ENCODE measurements at places on chromosomes 7 and 10.

DNA sequence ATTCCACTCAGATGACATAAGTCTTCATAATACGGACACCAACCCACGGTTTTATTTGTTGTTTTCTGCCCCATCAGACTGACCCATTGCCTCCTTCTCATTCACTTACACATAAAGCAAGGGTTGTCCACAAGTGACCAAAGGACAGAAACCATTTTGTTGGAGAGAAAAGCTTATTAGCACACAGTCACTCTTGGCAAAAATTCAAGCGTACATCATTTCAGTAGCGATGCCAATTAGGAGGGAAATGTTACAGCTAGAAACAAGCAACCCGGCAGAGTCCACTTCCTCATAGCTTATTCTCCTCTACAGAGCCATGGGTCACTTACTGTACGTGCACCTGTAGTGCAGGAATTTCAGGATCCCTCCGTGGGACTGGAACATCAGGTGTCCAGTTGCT lies 23.0 kb downstream of the ABLIM1 start:
- peak; percentile 17 for DNase-seq

GRCh38 chr10:73879296-73880173 lies 5.2 kb upstream of the CAMK2G start:
- peak; percentile 77 for DNase-seq

DNA sequence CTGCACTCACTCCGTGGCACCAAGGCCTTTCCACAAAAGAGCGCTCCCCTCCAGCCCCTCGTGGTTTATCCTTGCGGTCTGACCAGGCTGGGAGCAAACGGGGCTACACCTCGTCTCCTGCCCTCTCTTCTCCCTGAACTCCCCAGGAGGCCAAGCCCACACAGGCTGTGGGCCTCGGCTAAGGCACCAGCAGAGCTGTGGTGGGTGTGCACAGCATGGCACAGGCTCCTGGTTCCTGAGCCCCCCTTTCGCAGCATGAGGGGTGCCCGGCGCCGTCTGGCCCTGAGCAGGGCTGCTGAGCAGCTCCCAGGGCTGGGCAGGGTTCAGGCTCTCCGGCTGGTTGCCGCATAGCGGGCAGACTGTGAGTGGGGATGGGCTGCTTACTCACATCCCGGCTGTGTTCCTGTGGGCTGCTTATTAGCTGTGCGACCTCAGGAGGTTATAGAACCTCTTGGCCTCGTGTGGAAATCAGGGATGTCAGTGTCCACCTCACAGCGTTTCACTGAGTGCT lies 90.4 kb downstream of the ZMIZ1 start:
- no peak for DNase-seq

- peak; percentile 65 for DNase-seq
These were observed 16.7 kb upstream of the GAD2 start for GRCh38 chr10:26199841-26200240.

GRCh38 chr7:69840248-69840647 lies 242.0 kb downstream of the AUTS2 start:
- DNase-seq, result no peak

DNA sequence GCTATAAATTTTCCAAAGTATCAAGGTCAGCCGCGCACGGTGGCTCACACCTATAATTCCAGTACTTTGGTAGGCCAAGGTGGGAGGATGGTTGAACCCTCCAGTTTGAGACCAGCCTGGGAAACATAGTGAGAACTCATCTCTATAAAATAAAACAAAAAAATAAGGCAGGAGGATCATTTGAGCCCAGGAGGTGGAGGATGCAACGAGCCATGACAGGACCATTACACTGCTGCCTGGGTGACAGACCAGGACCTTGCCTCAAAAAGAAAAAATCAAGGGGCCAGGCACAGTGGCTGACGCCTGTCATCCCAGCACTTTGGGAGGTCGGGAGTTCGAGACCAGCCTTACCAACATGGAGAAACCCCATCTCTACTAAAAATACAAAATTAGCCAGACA lies 60.3 kb downstream of the ABI1 start:
- no peak for DNase-seq

DNA sequence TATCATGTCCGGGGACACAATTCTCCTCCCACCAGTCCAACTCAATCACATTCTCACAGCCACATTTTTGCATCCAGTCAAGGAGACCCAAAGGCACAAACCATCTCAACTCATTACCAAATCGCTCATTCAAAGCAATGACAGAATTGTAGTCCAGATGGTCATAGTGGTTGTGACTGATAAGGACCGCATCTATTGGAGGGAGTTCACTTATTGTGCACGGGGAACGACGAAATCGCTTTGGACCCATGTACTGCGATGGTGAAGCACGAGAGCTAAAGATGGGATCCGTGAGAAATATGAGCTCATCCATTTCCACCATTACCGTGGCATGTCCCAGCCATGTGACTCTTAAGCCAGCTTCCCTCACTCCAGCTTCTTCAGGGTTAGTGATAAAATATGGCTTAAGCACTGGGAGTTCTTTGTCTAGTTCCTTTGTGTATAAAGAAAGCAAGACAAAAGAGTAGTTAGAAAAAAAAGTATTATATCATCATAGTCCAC lies 29.1 kb downstream of the NAPEPLD start:
- no peak for DNase-seq

DNA sequence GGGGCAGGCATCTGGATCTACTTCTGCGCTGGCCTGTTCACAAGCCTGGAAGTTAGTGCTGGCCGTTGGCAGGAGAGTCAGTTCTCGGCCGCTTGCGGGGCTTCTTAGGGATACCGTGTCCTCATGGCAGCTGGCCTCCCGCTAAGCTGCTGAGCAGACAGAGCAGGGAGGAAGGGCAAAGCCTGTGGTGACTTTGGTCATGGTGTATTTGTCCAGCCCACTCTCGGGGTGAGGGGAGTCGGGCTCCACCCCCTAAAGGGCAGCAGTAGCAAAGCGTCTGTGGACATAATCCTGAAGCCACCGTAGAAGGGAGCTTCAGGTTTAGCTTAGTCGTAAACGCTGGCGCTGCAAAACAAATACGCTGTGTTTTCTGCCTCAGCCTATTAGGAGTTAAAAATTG lies 12.2 kb downstream of the UBE3C start:
- DNase-seq, result peak; percentile 12

DNA sequence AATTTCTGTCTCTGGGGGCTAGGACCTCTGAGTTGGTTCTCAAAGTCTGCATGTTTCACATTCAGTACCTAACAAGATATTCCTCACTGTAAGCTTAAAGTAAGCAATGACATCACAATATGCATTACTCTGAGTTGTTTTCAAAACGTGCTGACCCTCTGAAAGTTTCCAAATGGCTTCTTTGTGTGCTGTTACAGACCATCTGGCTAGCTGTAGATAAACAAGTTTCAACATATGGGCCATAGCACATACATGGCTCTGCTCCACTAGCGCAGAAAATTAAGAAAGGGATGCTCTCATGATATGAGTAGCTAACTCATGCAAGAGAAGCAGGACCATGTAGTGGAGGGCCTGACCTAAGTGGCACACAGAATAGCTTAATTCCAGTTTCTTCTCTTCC lies 119.0 kb downstream of the HTR7 start:
- DNase-seq, result no peak

DNA sequence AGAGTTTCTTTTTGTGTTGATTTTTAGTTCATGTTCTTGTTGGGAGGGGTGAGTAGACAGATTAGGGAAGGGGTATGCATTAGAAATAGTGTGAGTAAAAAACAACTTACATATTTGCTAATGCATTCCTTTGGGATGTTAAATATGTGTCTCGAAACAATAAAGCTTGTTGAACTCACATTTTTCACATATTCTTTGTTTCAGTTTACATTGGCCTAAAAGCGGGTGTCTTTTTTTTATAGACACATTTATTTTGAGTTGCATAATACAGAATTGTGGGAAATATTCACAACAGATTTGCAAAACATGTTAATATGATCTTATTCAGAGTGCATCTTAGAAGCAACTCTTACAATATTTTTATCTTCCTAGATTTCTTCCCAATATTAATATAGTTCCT lies 337.5 kb upstream of the CNTNAP2 start:
- no peak for DNase-seq

- no peak for DNase-seq
These were observed 14.1 kb upstream of the GOT1 start for GRCh38 chr10:99444383-99445045.

DNA sequence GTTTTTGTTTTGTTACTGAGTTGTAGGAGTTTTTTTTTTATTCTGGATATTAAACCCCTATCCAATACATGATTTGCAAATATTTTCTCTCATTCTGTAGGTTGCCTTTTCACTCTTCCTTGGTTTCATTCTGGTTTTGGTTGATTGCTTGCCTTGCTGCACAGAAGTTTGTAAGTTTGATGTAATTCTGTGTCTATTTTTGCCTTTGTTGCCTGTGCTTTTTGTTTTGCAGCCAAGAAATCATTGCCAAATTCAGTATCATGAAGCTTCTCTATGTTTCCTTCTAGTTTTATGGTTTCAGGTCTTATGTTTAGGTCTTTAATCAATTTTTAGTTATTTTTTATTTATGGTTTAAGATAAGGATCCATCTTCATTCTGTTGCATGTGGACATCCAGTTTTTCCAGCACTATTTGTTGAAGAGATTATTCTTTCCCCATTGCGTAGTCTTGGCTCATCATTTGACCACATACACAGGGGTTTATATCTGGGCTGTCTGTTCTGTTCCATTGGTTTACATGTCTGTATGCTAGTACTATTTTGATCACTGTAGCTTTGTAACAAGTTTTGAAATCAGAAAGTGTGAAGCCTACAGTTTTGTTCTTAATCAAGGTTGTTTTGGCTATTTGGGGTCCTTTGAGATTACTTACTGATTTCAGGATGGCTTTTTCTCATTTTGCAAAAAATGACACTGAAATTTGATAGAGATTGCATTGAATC lies 26.4 kb downstream of the BMPR1A start:
- DNase-seq, result no peak

DNA sequence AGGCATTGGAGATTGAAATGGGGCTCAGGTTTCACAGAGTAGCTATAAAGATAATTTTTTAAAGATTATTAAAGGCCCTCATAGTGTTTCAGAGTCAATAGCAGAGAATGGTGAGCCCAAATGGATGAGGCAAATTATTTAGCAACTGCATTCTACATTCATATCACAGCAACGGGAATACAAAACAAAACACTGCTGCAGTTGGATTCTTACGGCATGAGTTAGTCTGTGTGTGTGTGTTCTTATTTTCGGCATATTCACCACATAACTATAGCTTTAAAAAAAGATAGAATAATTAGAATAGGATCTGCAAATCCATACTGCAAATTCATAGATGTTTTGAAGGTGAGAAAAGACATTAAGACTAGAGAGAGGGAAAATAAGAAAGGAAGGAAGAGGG lies 66.0 kb downstream of the SUGCT start:
- no peak for DNase-seq

DNA sequence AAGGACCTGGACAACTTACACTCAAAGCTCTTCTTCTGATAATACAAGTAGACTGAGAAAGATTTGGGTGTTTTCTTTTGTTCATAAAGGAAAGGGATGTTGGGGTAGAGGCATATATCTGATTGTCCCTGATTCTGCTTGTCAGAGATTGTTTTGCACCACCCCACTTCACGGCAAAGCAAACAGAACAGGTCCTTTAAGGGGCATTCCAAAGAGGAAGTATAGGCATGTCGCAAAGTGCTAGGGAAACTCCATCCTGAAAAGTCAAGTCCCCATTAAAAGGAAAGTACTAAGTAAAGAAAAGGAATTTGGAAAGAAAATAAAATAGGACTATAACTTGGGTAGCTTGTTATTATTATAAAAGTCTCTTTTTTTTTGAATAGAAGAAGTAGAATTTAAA lies 233.0 kb downstream of the DNAJB9 start:
- no peak for DNase-seq

DNA sequence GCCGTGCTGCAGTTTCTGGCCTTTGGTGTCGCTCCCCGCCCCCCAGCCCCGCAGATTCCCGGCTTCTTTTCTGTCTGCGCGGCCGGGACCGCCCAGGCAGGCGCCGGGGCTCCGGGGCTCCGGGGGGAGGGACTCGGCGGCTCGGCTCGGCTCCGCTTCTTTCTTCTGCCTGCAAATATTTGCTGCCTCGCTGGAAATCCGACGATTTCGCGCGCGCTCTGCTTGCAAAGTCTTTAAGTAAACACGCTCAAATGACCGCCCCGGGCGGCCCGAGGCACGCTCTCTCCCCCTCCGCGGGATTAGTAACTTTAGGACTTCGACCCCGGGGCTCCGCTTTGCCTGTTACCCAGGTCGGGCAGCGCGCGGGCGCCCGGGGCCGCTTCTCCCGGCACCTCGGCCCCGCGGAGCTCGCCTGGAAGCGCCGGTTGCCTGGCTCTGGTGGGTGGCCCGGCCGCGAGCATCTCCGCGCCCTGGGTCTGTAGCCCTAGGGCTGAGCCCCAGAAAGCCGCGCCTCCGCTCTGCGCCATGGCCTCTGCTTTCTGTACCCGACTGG lies 3.9 kb upstream of the GATA3 start:
- peak; percentile 72 for DNase-seq

GRCh38 chr10:131571346-131571745 lies 259.8 kb upstream of the TCERG1L start:
- DNase-seq, result no peak

GRCh38 chr10:2256241-2256640 lies 518.9 kb upstream of the ADARB2 start:
- DNase-seq, result no peak

DNA sequence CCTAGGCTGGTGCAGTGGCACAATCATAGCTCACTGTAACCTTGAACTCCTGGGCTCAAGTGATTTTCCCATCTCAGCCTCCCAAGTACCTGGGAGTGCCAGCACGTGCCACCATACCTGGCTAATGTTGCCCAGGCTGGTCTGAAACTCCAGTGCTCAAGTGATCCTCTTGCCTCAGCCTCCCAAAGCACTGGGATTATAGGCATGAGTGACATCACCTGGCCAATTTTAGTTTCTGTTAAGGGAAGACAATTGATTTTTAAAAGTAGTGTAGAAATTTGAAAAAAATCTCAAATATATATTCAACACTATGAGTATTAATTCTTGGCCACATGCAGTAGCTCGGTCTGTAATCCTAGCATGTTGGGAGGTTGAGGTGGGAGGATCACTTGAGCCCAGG lies 121.9 kb upstream of the RHEB start:
- DNase-seq, result no peak

GRCh38 chr7:158257001-158257400 lies 330.6 kb downstream of the PTPRN2 start:
- DNase-seq, result no peak

DNA sequence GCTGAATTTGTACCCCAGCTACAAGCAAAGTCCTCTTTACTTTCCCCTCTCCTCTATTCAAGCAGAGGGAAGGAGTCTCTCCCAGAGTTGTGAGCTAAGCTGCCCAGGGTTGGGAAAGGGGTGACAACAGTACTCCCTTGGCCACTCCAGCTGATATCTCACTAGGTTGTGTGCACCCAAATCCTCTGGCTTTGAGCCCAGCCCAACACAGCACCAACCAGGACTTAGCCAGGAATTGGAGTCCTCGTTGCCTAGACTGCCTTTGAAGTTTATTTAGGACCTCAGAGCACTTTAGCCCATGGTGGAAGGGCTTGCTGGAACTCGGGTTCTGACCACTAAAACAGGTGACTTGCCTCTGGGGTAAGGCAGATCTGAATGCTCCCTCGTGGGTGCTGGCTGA lies 35.7 kb upstream of the DYNC1I1 start:
- no peak for DNase-seq

All from NCI-H69 (cell line).